ENCODE measurements at places on chromosomes 6 and 20.

DNA sequence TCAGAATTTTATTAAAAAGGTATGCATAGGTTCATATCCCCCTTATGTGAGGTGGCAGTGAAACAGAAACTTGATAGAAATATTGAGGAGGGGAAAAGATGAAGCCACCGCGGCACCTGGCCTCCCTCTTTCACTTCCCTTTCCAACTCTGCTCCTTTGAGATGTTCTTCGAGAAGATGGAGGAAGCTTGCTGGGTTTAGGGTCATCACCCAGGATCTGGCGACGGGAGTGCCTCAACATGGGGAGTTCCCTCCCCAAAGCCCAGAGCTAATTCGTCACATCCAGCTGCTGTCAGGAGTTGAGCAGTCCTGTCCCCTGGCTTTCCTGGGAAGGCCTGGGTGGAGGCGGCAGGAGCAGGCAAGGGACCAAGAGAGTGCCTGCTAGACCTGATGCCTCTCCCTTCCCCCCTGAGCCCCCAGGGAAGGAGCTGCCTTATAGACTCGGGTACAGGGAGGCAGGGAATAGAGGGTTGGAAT, 29.1 kb downstream of the RREB1 start:
- no peak for DNase-seq

DNA sequence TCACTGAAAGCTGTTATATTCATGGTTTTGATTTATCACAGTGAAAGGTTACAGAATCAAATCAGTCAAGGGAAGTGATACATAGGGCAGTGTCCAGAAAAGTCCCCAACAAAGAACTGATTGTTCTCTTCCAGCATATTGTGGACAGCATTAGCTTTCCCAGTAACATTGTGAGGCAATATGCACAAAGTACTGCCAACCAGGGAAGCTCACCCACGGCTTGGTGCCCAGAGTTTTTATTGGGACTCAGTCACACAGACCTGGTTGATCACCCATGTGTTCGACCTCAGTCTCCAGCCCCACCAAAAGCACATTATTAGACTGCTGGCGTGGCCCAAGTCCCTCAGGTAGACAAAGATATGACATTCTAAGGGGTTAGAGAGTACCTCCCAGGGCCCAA, 76.0 kb downstream of the LCA5 start:
- DNase-seq = no peak

- no peak for DNase-seq
Measured at GRCh38 chr20:21516861-21517565, 3.1 kb upstream of the NKX2-2 start.

DNA sequence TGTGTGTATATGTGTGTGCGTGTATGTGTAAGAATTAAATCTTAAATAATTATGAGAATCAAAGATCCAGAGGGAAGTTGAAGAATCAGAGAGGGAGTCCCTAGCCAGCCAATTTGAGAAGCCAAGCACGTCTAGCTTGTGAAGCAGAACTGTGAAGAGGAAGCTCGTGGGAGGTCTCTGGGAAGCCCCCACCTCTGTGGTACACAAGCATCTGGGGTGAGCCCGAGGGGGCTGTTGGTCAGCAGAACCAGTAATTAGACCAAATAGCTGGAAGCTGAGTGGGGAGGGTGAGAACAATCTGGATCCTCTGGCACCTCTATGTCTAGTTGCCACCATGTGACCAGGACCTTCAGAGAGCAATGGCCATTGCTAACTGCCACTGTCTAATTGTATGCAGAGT, 310.0 kb upstream of the PRND start:
- no peak for DNase-seq

GRCh38 chr6:157711060-157711459, 112.0 kb upstream of the SNX9 start:
- no peak for DNase-seq

DNA sequence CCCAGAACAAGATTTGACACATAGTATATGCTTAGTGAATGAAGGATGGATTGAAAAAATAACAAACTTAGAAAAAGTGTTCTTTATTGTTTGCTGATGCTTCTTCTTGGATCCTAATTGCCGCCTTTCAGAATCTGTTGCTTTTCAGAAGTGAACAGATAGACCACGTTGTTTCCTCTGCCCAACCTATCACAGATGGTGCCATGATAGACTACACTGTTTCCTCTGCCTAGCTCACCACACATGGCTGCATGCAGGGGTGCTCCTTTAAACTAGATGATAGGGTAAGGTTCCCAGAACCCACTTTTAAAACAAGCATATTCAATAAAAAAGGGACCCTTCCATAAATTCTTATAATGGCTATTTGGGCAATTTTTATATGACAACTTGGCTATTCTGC, 4.6 kb upstream of the RGS17 start:
- DNase-seq = no peak

DNA sequence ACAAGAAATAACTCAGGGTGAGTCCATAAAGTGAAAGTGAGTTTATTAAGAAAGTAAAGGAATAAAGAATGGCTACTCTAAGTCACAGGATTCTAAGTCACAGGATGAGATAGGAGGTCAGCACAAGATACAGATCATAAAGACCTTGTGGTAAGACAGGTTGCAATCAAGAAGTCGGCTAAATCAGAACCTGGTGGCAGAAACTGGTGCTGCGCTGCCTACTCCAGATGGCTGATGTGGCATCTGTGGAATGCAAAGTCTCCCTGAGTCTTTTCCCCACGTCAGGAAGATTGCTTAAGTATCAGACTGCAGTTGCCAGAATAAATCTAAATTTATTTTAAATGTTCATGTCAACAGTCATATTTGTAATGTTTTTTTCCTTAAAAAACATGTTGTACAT, 10.7 kb upstream of the KCNK15 start:
- peak; percentile 82 for DNase-seq

DNA sequence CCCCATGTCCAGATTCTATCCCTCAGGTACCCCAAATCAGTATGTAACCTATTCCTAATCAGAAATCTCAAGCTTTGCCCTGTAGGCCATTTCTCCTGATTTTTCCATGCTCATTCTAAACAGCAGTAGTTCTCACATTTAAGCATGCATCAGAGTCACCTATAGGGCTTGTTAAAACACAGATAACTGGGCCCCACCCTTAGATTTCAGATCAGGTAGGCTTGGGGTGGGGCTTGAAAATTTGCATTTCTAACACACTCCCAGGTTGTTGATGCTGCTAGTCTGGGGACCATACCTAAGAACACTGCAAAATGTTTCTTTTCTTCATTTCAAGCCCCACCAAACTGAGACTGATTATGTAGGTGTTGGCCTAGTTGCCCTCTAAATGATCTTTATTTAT, 621.2 kb upstream of the FLRT3 start:
- no peak for DNase-seq

GRCh38 chr6:12152023-12152970, 137.9 kb upstream of the EDN1 start:
- DNase-seq = peak; percentile 17

GRCh38 chr6:24501914-24502313, 7.1 kb downstream of the ALDH5A1 start:
- no peak for DNase-seq

DNA sequence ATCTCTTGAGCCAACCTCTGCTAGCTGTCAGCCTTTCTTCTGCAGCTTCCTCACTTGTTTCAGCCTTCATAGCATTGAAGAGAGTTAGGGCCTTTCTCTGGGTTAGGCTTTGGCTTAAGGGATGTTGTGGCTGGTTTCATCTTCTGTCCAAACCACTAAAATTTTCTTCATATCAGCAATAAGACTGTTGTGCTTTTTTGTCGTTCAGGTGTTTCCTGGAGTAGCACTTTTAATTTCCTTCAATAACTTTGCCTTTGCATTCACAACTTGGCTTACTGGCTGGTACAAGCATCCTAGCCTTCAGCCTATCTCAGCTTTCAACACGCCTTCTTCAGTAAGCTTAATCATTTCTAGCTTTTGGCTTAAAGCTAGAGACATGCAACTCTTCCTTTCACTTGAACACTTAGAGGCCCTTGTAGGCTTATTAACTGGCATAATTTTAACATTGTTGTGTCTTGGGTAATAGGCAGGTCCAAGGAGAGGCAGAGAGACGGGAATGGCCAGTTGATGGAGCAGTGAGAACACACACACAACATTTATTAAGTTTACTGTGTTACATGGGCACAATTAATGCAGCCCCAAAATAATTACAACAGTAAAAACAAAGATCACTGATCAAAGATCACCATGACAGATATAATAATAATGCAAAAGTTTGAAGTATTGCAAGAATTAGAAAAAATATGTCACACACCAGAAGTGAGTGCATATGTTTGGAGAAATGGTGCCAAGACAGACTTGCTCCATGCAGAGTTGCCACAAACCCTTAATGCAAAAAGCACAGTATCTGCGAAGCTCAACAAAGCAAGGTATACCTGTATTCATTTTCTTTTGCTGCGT, 98.6 kb downstream of the HIVEP1 start:
- no peak for DNase-seq

- DNase-seq = no peak
Measured at GRCh38 chr6:30041221-30041620, 19.8 kb upstream of the POLR1H start.

- DNase-seq = no peak
Measured at GRCh38 chr20:23425129-23425528, 3.8 kb upstream of the NAPB start.

DNA sequence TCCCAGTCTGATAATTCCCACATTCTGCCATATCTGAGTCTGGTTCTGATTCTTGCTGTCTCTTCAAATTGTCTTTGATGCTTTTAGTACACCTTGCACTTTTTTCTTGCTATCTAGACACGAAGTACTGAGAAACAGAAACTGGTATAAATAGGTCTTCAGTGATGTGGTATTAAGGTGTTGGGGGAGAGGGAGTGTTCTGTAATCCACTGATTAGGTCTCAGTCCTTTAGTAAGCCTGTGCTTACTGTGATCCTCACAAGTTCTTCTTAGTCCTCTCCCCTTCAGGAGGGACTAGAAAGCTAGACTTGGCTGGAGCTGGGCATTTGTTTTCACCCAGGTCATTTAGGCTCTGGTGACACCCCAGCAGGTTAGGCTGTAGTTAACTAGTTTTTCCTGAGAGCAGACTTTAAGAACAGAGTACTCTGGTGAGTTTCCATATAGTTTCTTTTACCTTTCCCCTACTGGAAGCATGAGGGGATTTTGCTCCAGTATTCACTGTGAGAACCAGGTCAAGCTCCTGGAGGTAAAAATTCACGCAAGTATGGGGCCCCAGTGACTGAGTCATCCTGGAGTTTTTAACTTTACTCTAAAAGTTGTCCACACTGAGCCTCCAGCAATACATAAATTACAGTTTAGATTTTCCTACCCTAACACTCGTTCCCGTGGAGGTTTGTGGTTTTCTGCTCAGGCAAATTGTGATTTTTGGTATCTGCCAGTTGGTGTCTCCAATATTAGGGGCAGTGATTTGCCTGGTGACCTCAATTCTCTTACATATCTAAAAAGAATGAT, 154.6 kb downstream of the CDKAL1 start:
- DNase-seq = peak; percentile 67

- DNase-seq = peak; percentile 75
Measured at GRCh38 chr6:129936329-129937165, 75.4 kb upstream of the TMEM244 start.

- DNase-seq = peak; percentile 85
Measured at GRCh38 chr6:143157131-143157530, 96.4 kb downstream of the AIG1 start.

- no peak for DNase-seq
Measured at GRCh38 chr6:108157981-108158525, 7.8 kb upstream of the NR2E1 start.

DNA sequence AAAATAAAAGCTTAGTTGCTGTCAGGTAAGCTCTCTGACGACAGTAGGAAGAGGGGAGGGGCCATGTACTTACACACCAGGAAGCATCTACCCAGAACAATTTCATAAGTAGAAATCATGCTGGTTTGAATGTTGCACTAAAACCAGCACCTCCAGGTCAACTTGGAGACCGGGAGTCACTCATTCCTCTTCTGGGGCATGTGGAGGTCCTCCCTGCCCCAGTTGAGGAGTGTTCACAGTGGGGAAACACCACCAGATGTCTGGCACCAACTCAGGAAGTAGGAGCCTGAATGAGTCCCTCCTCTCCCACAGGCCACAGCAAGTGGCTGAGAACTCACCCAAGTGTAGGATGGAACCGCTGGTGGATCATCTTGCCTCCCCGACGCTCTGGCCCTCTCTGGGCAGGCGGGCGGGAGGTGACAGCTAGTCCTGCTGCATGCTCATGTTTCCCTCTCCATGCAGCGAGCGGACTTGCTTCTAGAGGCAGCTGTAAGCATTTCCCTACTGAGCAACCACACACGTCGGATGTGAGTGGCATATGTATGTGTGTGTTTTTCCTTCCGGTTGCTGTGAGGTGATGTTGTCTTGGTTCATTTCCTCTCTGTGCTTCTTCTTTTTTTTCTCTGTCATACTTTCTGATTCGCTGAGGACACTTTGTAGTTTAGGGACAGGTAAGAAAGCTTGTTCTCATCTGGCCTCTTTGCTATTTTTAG, 149.5 kb upstream of the NEDD9 start:
- DNase-seq = no peak

DNA sequence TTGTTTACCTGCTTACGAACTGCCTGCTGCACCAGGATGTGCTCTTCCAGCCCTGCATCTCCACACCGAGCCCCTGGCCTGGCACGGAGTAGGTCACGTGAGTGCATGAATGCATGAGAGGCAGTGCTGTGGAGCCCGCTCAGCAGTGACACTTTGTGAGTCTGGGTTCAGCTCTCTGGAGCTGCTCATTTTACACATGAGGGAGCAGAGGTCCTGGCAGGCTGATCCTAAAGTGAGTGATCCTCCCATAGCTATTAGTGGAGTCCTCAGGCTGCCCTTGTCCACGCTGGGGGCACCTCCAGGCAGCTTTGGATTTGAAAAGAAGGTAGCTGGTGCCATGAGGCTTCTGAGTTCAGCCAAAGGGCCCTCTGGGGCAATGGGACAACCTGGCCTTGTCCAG, 64.2 kb downstream of the EDN3 start:
- no peak for DNase-seq

- peak; percentile 92 for DNase-seq
Measured at GRCh38 chr6:157714153-157714490, 108.9 kb upstream of the SNX9 start.

- DNase-seq = peak; percentile 6
Measured at GRCh38 chr6:21219241-21219640, 374.3 kb upstream of the SOX4 start.

GRCh38 chr20:18545566-18545965, 21.7 kb upstream of the SMIM26 start:
- DNase-seq = no peak

GRCh38 chr6:36235309-36235708, 34.6 kb upstream of the PNPLA1 start:
- no peak for DNase-seq

DNA sequence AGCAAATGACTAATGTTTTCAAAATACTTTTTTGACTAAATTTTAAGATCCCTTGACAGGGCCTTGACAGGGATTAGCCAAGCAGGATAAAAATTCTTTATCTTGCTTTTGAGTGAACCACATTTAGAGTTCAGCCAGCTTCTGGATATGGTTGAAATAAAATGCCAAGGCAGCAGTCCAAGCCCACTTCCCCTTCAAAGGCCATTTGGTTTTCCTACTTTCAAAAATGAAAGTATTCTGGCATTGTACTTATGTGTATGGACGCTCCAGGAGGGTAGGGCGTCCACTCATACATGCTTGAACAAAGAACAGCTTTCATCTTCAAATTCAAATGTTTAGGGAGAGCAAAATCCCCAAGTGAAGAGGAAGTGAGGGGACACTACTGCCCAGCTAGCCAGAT, 82.3 kb upstream of the BCLAF1 start:
- DNase-seq = no peak

GRCh38 chr20:10579942-10580341, 93.9 kb downstream of the JAG1 start:
- DNase-seq = no peak

GRCh38 chr20:316316-317068, 8.9 kb upstream of the SOX12 start:
- DNase-seq = peak; percentile 76

GRCh38 chr6:35088281-35089215, 52.6 kb downstream of the TCP11 start:
- no peak for DNase-seq
